Karpas-422 (cell line): ENCODE measurements at places on chromosomes 5 and 9. TPM values are rescaled to one million over a fixed set of nuclear protein-coding genes. Genes with fewer than 3 reads are reported as not detected.
A peak's percentile ranks its signal among the peaks of the same experiment; 100 is the strongest.

- DNase-seq: no peak
- H3K4me3 ChIP-seq: no peak overlapping the region
- H3K4me1 ChIP-seq: no peaks in the 10 kb centered on the region
- H3K36me3 ChIP-seq: no peaks in the 10 kb centered on the region
Measured at GRCh38 chr5:168457542-168457941, 28.7 kb upstream of the RARS1 start.

DNA sequence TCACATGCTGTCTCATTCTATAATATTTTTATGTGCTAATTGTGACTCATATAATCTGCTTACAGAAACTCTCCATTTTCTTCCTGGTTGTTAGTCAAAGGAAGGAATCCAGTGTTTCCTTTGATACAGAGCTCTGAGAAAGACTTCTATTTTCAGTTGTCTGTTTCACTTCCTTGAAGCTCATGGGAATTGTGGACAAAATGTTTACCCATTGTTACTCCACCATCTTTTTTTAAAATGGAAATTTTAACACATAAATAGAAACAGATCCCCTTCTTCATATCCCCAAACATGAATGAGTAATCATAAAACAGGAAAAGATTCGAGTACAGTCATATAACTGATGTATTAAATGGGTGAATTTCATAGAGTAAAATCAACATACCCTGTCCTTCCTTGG is 42.0 kb upstream of the KCNN2 start:
- H3K4me1 ChIP-seq: no peaks in the 10 kb centered on the region
- H3K36me3 ChIP-seq: no peaks in the 10 kb centered on the region
- DNase-seq: no peak
- no peak overlapping the region for H3K4me3 ChIP-seq
- no peaks in the 10 kb centered on the region for H3K27me3 ChIP-seq
- H3K27ac ChIP-seq: no peak overlapping the region

Gene MELK
- total RNA-seq: 16.0 and 22.2 TPM in 2 replicates

Gene SH3TC2
- not detected in 2 replicates for total RNA-seq

GRCh38 chr5:42787073-42787472 is 24.6 kb downstream of the SELENOP start:
- peaks cover 17% of the 10 kb centered on the region; the same call in 1 of the 2 replicates for H3K36me3 ChIP-seq
- H3K4me1 ChIP-seq: no peaks in the 10 kb centered on the region
- H3K27me3 ChIP-seq: no peaks in the 10 kb centered on the region
- H3K27ac ChIP-seq: no peak overlapping the region
- no peak for DNase-seq
- H3K4me3 ChIP-seq: no peak overlapping the region

Gene GKAP1
- 5.8 and 13.4 TPM in 2 replicates for total RNA-seq

- H3K4me3 ChIP-seq: no peak overlapping the region
- peaks cover 6% of the 10 kb centered on the region; the same call in 1 of the 2 replicates for H3K4me1 ChIP-seq
- H3K36me3 ChIP-seq: no peaks in the 10 kb centered on the region
- no peaks in the 10 kb centered on the region for H3K27me3 ChIP-seq
- H3K27ac ChIP-seq: no peak overlapping the region
Measured at GRCh38 chr9:26727471-26727870, 165.1 kb downstream of the CAAP1 start.

GRCh38 chr5:167949435-167949834 is 342.0 kb upstream of the WWC1 start:
- H3K36me3 ChIP-seq: no peaks in the 10 kb centered on the region
- H3K27me3 ChIP-seq: no peaks in the 10 kb centered on the region
- no peak for DNase-seq
- no peak overlapping the region for H3K4me3 ChIP-seq

- H3K36me3 ChIP-seq: no peaks in the 10 kb centered on the region
- no peaks in the 10 kb centered on the region for H3K4me1 ChIP-seq
- no peak overlapping the region for H3K4me3 ChIP-seq
- H3K27me3 ChIP-seq: no peaks in the 10 kb centered on the region
- peak; percentile 42 for DNase-seq
Measured at GRCh38 chr5:91266184-91266705, 116.9 kb downstream of the ARRDC3 start.

DNA sequence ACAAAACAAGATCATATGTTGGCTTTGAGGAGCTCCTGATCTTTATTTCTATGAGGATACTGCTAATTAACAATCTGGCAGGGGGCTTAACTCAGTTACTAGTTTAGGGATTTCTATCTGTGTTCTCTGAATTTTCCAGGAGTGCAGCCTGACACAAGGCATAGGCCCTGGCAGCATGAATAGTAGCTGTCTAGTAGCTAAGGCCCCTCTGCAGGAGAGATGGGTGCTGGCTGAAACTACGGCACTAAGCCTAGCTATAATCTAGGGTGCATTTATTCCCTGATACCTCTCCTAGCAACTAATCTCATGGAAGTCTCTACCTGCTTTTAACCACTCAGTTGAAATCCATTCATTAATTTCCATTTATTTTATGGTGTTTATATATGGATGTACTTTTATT is 268.2 kb downstream of the TMEM232 start:
- H3K36me3 ChIP-seq: no peaks in the 10 kb centered on the region
- H3K27me3 ChIP-seq: no peaks in the 10 kb centered on the region
- no peak overlapping the region for H3K4me3 ChIP-seq
- no peak overlapping the region for H3K27ac ChIP-seq
- DNase-seq: no peak

Gene PCDHA4
- total RNA-seq: not detected in 2 replicates

DNA sequence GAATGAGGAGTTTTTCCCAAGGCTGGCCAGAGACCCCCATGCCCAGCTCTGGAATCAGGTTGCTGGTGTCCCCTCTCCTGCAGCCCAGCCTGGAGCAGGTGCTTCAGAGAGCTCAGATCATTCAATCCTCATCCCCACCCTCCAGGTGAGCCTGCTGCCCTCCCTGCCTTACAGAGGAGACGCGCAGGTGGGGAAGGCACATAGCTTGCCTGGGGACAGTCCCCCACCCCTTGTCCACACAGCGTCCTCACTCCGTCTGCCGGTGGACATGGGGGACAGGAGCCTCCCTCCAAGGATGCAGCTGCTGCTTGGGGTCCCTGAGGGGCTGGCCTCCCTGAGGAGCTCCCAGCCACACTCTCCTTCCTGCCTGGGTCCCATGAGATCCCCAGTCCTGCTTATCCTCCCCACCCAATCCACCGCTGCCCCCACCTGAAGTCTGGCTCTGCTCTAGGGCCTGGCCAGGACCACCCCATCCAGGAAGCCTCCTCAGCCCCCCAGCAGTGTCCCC is 17.1 kb upstream of the QSOX2 start:
- H3K27ac ChIP-seq: no peak overlapping the region
- H3K4me3 ChIP-seq: no peak overlapping the region
- DNase-seq: no peak
- H3K36me3 ChIP-seq: no peaks in the 10 kb centered on the region
- peaks cover 9% of the 10 kb centered on the region for H3K4me1 ChIP-seq
- H3K27me3 ChIP-seq: no peaks in the 10 kb centered on the region

DNA sequence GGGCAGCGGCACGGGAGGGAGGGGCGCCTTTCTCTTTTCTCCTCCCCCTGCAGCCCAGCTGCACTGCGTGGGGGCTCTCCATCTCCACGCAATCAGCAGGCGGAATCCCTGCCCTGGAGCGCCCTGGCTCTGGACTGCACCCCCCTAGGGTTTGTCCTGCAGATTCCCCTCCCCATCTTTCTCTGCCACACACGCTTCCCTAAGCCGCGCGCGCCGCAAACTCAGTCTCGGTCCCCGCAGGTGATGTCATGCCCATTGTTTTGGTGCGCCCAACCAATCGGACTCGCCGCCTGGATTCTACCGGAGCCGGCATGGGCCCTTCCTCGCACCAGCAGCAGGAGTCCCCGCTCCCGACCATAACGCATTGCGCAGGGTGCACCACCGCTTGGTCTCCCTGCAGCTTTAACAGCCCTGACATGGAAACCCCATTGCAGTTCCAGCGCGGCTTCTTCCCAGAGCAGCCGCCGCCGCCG is at the start of gene KCNN2:
KCNN2 (plus strand) TSS at position 347 of the 473 bp plus-strand sequence; CDS start at position 417, 70 bp downstream.
- no peak for DNase-seq
- H3K4me3 ChIP-seq: no peak within 1 kb of the TSS
- no peaks in the 10 kb centered on the region for H3K27me3 ChIP-seq
- no peaks in the 10 kb centered on the region for H3K4me1 ChIP-seq
- no peak within 1 kb of the TSS for H3K27ac ChIP-seq
- H3K36me3 ChIP-seq: no peaks in the 10 kb centered on the region

DNA sequence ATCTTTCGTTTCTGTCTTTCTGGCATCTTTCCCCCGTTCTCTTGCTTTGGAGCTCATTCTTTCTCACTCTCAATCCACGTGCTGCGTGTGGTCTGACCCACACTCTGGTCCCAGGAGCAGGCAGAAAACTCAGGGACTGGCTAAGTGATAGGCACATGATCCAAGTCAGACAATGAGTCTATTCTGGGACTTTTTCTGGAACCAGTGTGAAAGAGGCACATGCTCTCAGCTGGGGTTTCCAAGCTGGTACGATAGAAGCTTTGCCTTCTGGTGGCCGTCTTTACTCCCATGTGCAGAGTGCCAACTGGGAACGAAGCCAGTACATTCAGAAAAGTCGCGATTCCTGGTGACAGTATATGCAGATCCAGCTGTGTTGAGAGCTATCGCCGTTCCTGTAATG is 94.4 kb downstream of the PDZD2 start:
- no peaks in the 10 kb centered on the region for H3K4me1 ChIP-seq
- H3K36me3 ChIP-seq: no peaks in the 10 kb centered on the region
- H3K27me3 ChIP-seq: no peaks in the 10 kb centered on the region
